Muscle of leg (tissue), 16 donors: ENCODE measurements at places on chromosomes 3 and 15. TPM values are rescaled to one million over a fixed set of nuclear protein-coding genes. Genes with fewer than 3 reads are reported as not detected.
A peak's percentile ranks its signal among the peaks of the same experiment; 100 is the strongest.

- DNase-seq: no peak
Measured at GRCh38 chr3:136960838-136961836, 3.4 kb downstream of the IL20RB start.

GRCh38 chr3:169172535-169172934 is 491.0 kb downstream of the MECOM start:
- DNase-seq: no peak

DNA sequence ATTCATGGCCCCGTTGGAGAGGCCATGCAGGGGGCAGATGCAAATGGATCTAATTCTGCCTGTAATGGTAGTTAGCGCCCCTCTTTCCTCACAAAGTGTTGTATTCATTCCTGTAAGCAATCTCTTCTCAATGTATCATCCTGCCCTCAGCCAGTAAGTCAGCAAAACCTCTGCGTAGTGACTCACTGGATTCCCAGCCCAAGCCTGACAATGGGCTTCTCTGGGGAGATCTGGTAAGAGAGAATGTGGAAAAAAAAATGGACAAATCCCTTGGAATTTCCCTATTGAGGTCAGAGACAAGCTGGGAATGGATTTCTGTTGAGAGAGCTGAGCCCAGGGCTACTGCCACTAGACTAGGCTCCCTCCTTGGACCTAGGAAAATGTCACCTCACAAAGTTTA is 25.4 kb downstream of the ADPGK start:
- no peak for DNase-seq

The SLC9A9 gene
- total RNA-seq: 18.3 TPM

GRCh38 chr3:8757551-8758518 is 11.6 kb downstream of the OXTR start:
- peak; percentile 80 for DNase-seq

DNA sequence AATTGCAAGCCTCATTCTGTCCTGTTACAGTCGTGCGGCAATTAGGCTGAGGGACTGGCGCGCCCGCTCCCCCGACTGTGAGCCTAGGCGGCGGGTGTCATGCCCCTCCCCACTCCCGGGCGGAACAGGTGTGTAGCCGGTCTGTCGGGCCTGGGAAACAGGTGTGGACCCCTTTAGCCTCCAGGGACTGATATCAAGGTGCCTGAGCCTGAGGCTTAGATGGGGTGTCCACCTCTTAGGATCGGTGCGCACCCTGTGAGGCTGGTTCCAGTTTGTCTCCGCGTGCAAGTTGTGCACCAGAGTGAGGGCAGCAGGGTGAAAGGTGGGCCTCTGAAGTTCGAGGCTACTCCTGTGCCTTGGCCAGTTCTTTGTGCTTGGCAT is 686 bp downstream of the VPS8 start:
- peak; percentile 34 for DNase-seq

The ARHGAP11A gene
- 10.7 TPM for total RNA-seq

DNA sequence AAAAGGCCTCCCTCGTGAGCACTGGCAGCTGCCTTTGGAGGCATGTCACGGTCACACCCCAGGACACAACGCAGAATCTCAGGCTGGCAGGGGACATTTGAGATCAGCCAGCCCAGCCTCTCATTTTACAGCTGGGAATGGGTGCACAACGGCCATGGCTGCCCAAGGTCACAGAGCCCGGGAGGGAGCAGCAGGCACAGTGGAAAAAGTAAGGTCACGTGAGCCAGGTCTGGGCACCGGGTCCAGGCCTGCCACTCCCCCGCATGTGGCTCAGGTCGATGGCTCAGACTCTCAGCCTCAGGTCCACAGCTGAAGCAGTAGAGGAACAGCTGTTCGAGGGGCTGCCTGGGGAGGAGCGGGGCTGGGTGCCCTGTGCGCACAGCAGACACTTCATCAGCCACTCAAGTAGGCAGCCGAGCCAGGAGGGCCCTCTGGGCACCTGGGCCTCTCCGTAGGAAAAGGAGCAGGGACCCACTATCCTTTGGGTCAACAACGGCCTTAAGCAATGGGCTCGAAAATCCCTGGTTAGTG is 260.6 kb downstream of the GOLGA6L6 start:
- DNase-seq: no peak

The CILP gene
- 32.5 TPM for total RNA-seq

GRCh38 chr3:105752791-105753415 is 115.9 kb downstream of the CBLB start:
- no peak for DNase-seq

DNA sequence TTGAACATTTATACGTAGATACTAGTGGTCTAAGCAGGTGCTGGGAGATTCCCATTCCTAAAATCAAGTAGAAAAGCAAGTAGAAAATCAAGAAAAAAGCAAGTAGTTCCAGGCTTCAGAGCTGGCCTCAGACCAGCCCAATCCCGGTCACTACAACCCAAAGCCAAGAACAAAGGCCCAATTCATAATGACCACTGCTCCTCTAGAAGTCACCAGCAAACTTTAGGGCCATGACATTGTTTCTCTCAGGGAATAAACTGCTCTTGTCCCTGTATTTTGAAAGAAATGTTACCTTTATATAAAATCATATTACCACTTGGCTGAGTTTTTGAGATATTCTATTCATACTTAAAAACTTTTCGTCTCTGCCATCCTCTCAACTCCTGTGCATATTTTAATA is 106.3 kb upstream of the IL12A start:
- no peak for DNase-seq

The LRRK1 gene
- total RNA-seq: 4.5 TPM

The LNP1 gene
- total RNA-seq: 5.9 TPM

- no peak for DNase-seq
Measured at GRCh38 chr3:157807280-157807679, 298.9 kb downstream of the SHOX2 start.

The RAB7A gene
- 31.5 TPM for total RNA-seq

The EPHB3 gene
- 36.2 TPM for total RNA-seq

- no peak for DNase-seq
Measured at GRCh38 chr3:39419742-39420315, 13.3 kb downstream of the RPSA start.

- no peak for DNase-seq
Measured at GRCh38 chr15:78660584-78660983, 19.6 kb upstream of the CHRNB4 start.

- DNase-seq: no peak
Measured at GRCh38 chr15:63008333-63009049, 34.1 kb upstream of the TPM1 start.

The CYP11A1 gene
- 1.2 TPM for total RNA-seq

The TERB2 gene
- total RNA-seq: not detected

- no peak for DNase-seq
Measured at GRCh38 chr3:64008487-64009351, 14.6 kb downstream of the PSMD6 start.

GRCh38 chr3:147680837-147681483 is 271.8 kb downstream of the ZIC1 start:
- peak; percentile 10 for DNase-seq

DNA sequence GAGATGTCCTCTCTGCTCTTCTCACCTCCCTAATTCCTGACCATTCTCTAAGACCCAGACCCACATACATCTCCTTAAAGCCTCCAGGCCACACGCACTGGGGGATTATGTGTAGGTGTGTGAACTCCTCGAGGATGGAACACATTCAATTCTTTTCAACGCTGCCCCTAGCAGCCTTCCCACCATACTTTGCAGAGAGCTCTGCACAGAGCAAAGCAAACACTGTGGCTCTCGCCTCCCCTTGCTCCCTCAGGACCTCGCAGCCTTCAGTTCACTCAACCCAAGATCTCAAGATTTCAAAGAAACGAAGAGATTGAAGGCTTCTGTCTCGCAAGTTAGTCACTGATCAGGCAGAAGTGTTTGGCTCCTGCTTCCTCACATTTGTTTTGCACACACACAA is 6.0 kb downstream of the ACTC1 start:
- DNase-seq: peak; percentile 63

The UROC1 gene
- 0.04 TPM for total RNA-seq

DNA sequence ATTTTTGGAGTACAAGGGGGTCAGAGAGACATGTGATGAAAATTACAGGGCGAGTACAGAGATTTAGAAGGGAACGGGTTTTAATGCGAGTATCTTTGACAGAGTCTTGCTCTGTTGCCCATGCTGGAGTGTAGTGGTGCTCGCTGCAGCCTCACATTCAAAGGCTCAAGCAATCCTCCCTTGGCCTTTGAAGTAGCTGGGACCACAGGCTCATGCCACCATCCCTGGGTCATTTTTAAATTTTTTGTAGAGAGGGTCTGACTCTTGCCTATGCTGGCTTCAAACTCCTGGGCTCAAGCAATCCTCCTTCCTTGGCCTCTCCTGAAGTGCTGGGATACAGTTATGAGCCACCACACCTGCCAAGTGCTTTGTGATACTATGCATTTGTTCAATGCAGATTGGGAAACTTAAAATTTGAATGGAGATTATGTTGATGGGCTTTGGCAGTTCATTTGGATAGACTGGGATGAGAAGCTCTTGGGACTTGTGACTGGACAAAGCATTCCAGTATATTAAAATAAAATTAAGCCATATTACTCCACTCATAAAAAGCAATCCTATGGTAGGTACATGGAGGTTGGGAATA is 4.0 kb upstream of the LMLN start:
- DNase-seq: no peak

The BLM gene
- total RNA-seq: 4.7 TPM

DNA sequence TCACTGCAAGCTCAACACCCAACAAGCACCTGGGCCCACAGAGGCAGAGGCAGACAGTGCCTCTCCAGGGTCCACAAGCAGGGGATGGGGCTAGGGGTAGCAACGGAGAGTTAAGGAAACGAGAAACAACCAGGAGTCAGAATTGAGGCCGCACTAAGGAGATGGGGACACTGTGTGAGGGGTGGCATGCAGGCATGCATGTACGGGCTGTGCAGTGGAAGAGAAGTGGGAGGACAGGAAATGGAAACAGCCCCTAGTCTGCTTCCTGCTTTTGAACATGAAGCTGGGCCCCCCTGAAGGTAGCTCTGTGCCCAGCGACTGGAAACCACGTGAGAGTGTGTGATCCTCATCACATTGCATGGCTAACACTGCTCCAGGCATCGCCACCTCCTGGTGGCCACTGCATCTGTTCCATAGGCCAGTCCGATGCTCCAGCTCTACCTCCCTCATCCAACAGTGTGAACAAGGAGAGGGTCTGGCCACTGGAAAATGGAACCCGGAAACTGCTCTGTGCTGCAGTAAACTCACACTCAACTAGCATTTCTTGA is 44.0 kb downstream of the XXYLT1 start:
- no peak for DNase-seq

DNA sequence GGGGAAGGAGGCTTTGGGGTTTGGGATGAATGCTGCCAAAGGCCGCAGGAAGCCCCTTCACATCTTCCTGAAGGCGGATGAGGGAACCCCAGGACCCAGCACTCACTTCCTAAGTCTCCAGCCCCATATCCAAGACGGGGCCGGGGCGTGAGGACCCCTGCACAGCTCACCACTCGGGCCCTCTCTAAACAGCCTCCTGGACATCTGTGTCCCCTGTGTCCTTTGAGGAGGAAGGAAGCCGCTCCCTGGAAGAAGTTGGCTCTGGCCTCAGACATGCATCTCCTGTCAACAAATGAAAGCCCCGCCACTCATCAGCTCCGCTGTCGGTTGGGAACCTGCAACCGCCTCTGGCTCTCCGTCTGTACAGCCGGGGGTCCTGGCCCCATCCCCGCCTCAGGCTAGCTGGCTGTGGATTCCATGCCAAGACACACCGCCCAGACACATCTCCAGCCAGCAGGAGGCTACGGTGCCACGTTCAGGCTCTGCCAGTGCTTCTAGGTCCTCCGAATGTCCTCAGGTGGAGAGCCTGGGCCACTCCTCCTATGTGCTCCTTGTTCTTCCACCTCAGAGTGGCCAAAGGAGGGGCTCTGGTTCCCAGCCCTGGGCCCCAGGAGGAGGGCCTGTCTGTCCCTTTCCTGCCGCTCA is 140.0 kb upstream of the MEF2A start:
- DNase-seq: no peak

- DNase-seq: no peak
Measured at GRCh38 chr3:1263121-1263520, 170.3 kb downstream of the CNTN6 start.

DNA sequence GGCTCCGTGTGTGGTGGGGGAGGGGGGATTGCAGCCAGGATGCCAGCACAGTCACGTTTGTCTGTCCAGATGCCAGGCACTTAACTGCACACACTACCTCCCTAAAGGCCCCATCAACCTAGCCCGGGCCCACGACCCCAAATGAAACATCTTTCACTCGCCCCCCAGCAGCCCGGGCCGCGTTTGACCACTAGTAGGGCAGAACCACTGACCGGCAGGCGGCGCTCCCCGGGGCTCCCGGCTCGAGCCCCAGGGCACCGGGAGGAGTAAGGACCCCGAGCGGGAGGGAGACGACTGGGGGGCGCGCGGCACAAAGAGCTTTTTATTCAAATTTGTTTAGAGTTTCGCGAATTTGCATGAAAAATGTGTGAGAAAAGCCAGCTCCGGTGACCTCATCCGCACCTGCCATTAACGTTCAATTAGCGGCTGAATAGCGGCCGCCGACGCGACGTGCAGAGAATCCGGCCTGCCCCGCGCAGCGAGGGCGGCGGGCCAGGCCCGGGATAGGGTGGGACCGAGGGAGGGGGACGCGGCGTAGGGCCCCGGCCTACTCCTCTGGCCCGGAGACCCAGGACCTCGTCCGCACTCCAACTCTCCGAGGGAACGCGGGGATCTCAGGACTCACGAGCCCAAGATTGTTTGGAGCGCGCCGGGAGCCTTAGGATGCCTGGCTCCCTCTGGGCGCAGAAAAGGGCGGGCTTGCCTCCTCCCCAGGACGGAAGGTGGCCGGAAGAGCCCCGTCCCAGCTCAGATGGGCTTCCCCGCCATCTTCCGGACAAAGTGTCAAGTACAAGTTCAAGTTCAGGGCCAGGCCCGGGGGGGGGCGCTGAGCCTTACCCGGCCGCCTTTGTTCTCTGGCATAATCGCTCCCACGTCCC is 64.9 kb upstream of the POLG start:
- DNase-seq: peak; percentile 43

The PDCD10 gene
- total RNA-seq: 37.1 TPM

DNA sequence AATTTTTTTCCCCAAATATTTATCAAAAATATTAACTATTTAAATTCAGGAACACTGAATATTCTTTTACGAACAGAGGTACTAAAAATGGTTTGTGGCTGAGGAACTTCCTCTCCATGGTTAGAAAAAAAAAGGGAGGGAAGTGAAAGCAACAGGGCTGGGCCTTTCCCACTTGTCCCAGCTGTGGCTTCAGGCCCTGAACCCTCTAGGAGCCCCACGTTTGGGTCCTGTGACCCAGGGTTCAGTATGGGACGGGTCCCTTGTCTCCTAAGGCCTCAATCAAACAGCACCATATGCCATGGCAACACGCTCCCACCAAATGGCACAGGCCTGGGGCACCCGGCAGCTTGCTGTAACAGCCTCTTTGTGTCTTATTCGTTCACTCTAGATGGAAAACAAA is 32.4 kb downstream of the POC1A start:
- DNase-seq: peak; percentile 62

GRCh38 chr3:188262913-188263683 is 109.1 kb downstream of the LPP start:
- peak; percentile 49 for DNase-seq

- no peak for DNase-seq
Measured at GRCh38 chr3:189655617-189656016, 24.4 kb downstream of the TP63 start.

GRCh38 chr3:183064475-183064874 is 34.8 kb downstream of the MCCC1 start:
- DNase-seq: no peak

- DNase-seq: peak; percentile 81
Measured at GRCh38 chr3:56042326-56042951, 425.8 kb downstream of the ERC2 start.
